Foreskin keratinocyte (primary cell): ENCODE measurements at places on chromosomes 16 and 17. TPM values are rescaled to one million over a fixed set of nuclear protein-coding genes. Genes with fewer than 3 reads are reported as not detected.

GRCh38 chr16:84992717-84993075, 18.6 kb downstream of the ZDHHC7 start:
- no peak for DNase-seq

Gene CACNG1
- total RNA-seq, result not detected in 2 replicates

DNA sequence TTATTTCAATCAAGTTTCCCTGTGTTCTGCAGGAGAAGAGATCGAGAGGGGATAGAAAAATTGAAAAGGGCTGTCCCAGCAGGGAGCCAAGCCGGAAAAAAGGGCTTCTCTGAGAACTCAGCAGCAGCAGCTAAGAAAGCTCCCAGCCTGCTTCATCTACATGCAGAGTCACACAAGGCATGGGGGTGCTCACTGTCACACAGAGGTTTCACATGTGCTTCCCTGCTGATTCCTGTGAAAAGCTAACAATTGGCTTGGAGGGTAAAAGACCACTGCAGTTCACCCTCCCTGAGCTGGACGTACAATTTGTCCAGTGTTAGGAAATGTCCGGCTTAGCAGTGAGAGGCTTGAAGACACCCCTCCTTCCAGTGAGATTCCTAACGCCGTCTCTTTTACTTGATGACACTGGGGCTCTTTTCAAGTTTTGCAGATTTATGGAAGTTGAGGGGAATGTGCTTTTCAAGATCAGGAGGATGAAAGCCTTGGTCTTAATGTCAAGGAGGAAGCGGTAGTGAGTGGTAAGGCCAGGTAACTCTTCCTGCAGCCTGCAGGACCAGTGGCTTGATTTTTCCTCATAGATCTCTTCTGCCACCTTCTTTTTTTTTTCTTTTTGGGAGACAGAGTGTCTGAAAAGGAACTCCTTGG, 85.6 kb downstream of the WNT3 start:
- no peak for DNase-seq

DNA sequence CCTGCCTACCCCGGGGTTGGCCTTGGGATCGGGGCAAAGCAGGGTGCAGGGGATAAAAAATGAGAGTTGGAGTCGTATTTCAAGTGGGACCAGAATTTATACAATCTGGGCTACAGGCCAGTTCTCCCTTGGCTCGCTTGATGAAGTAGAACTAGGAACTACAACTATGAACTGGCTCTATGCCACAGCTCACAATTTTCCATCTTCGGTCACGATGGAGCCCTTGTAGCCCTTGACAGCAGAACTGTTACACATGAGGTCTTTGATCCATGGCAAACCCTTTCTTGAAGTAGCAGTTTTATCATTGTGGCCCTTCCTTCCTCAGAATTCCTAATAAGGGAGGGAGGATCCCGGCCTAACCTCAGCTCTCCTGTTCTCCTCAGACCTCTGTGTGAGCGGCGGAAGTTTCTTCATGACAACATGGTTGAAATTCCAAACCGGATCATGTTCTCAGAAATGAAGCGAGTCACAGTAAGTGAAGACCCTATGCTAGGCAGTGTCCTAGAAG, 17.1 kb downstream of the LIG3 start:
- DNase-seq, result no peak

Gene INCA1
- total RNA-seq, result 0.14 TPM in 2 replicates

DNA sequence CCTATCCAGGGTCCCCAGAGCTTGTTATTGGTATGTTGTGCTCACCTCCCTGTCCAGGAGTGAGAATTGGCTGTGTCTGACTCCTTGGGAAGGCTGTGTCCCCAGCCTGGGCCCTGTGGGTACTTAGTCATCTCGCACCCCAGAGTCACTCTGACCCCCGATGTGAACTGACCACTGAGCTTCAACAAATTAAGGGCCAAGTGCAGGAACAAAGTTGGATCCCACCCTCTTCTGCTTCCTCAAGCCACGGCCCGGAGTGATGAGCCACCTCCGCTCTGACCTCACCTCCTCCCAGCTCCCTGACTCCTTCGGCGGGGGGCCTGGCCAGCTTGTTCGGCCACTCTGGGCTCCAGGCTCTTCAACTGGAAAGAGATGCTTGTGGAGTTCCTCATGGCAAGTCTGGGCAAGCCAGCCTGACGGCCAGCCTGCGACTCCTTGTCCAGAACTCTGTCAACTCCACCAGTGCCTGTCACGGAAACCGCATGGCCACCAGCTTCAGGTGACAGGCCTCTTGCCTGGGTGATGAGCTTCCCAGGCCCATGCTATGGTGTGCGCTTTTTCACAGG, 22.3 kb upstream of the MPRIP start:
- peak; percentile 33 for DNase-seq

Gene NR1D1
- total RNA-seq, result 5.7 and 6.1 TPM in 2 replicates

Gene NPW
- total RNA-seq, result 0.60 and 0.78 TPM in 2 replicates

DNA sequence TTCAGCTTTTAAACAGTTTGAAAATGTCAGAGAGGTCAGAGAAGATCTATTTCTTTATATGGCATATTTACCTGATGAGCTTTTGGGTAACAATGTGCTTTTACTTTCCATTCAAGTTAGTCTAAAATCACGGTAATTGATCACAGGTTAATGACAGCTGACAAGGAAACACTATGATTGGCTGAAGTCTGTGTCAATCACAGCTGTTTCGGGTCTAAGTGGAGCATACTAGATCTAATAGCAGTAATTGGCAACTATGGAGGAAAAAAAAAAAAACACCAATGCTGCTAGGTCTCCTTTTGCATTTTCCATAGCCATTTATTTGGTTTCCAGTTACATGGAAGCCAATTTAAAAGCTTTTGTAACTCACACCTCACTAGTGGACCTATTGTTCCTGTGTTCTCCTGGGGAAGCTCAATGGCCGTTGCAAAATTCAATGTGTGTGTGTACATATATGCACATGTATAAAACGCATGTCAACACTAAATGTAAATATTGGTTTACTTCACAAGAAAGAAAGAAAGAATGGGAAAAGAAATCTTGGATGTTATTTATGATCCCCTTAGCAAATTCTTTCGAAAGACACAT, 568.3 kb upstream of the ZFHX3 start:
- no peak for DNase-seq

GRCh38 chr16:30566531-30566930, 5.0 kb downstream of the ZNF688 start:
- no peak for DNase-seq

GRCh38 chr17:44880062-44880461, 19.2 kb downstream of the EFTUD2 start:
- no peak for DNase-seq

GRCh38 chr16:57273359-57273758, 11.1 kb downstream of the PLLP start:
- DNase-seq, result no peak
